ENCODE measurements at places on chromosomes 6 and 20.
A peak's percentile ranks its signal among the peaks of the same experiment; 100 is the strongest.

GRCh38 chr20:41300886-41301285 lies 16.6 kb downstream of the ZHX3 start:
- no peak for DNase-seq

- DNase-seq = no peak
These were observed 27.0 kb downstream of the STK4 start for GRCh38 chr20:44993343-44993742.

DNA sequence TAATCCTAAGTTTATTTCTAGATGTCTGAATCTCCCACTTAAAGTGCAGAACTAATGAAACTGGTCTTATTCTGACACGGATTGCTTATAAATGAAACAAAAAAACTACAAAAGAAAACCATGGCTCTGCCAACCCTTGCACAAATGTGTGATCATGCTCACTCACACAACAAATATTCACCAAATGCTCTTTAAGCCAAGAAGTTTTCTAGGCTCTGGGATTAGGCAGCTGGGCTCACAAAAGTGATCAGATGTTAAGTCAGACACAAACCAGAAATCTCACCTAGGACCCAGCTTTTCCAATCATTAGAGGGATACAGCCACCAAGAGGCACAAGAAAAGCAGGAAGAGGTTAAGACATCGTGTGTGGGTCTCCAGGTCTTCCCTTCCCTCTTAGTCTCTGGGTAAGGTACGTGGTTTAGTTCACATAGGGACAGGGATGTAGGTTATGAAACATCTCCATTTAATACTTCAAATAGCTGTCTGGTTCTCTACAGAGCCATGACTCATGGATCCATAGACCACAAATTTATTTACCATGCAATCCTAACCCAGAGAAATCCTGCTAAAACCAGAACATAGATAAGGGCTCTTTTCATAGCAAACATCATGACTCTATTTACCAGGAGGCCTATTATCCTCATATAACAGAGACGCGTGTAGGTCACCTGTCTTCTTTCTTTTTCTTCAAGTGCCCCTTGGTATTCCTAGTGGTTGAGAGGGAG lies 165.2 kb downstream of the WDR27 start:
- no peak for DNase-seq

DNA sequence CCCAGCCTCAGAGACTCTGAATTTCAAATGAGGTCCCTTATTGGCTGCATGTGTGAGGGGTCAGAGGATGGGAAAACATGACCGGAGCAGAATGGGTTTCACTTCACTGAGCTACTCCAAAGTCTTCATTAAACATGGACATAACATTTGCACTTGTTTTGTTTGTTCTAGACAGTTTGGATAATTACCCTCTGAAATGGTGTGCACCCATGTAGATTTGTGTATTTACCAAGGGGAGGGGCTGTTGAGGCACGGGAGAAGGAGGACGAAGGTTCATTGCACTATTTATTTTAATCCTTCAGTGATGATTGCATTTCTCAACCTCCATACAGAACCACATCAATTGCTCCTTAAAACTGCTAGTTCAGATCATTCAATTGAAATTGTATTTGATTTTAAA lies 364.2 kb downstream of the TFAP2B start:
- DNase-seq = no peak

DNA sequence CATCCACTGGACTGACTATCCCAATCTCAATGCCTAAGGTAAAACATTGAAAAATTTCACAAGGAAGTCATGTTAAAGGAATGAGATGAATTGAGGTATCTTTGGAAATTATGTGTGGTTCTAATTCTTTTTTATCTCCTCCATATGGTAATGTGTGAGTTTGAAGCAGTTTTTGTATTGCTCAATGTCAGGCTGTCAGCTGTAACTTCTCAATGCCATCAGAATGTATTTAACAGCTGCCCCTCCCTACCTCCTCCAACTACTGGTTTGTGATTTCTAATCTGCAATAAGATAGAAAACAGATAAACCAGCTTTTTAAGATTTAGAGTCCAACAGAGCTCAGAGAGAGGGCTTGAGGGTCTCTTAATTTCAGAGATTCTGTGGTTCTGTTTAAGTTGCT lies 1005.8 kb upstream of the ADGRB3 start:
- no peak for DNase-seq

- DNase-seq = peak; percentile 36
These were observed 16.6 kb upstream of the TRIM27 start for GRCh38 chr6:28940294-28940857.

- no peak for DNase-seq
These were observed 36.5 kb downstream of the CDH26 start for GRCh38 chr20:59994697-59995122.

DNA sequence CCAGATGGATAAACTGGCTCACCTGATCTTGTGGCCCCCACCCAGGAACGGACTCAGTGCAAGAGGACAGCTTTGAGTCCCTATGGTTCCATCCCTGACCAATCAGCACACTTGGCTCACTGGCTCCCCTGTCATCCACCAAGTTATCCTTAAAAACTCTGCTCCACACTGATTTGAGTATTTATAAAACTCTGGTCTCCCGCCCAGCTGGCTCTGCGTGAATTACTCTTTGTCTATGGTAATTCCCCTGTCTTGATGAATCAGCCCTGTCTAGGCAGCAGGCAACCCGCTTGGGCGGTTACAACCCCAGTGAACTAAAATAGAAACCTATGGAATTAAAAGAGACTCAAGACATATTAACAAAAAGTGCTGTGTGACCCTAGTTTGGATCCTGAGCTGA lies 38.1 kb upstream of the CD83 start:
- no peak for DNase-seq

DNA sequence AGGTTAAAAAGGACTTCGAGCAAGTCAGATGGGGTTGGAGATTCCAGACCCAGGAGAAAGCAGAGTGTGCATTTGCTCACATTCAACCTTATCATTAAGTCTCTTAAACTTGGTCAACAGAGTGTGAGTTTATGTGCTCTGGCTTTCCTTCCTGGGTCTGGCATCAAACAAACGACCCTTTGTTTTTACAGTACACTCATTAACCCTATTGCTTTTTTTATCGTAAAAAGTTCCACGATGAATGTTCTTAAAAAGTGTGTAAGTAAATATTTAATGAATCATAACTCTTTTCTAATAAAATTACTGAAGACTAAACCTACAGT lies 2.5 kb downstream of the FYN start:
- DNase-seq = no peak

DNA sequence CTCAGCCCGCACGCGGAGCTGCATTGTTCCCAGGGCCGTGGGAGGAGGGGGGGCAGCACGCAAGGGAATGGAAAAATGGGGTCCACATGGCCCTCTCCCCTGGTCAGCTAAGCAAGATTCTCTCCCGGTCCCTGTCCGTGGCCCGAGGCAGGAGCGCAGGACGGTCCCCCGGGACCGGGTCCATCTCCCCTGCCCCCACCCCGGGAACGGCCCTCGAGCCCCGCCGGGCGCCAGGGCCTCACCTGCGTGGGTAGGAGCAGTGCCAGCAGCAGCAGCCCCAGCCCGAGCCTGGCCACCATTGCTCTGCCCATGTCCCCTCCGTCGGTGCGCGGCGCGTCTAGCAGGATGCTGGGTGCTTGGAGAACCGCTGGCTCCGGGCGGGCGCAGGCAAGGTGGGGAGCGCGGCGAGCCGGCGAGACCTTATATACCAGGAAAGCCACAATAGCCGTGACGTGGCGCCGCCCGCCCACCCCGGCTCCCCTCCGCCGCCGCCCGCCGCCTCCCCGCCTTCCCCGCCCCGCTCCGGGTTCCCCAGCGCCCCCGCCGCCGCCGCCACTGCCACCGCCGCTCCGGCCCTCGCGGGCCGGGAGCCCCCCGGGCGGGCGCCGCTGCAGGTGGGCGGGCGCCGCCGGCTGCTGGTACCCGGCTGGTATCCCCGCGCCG lies at the start of gene CD24:
Gene CD24, minus strand, starts transcription at position 394 of the 663 bp plus-strand sequence. Its CDS starts 83 bp downstream, at position 311.
- DNase-seq = peak; percentile 41

- DNase-seq = no peak
These were observed 222.0 kb downstream of the ATXN1 start for GRCh38 chr6:16539086-16539931.

DNA sequence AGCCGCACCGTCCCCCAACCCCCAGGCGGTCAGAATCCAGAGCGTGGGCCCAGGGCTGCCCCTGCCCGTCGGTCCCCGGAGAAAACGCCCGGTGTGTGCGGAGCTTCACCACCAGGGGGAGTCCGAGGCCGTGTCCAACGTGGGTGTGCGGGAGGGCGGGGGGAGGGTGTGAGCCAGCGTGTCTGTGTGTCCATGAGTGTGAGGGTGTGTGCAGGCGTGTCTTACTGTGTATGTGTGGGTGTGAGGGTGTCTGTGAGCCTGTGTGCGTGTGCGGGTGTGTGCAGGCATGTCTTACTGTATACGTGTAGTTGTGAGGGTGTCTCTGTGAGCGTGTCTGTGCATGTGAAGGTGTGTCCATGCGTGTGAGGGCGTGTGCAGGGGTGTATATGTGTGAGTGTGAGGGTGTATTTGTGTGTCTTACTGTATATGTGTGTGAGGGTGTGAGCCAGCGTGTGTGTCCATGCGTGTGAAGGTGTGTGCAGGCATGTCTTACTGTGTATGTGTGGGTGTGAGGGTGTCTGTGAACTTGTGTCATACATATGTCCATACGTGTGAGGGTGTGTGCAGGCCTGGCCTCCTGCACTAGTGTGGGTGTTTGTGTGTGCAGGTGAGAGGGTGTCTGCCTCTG lies 24.6 kb upstream of the GATA5 start:
- DNase-seq = peak; percentile 60

GRCh38 chr20:22908437-22908836 lies 126.7 kb upstream of the SSTR4 start:
- DNase-seq = no peak

DNA sequence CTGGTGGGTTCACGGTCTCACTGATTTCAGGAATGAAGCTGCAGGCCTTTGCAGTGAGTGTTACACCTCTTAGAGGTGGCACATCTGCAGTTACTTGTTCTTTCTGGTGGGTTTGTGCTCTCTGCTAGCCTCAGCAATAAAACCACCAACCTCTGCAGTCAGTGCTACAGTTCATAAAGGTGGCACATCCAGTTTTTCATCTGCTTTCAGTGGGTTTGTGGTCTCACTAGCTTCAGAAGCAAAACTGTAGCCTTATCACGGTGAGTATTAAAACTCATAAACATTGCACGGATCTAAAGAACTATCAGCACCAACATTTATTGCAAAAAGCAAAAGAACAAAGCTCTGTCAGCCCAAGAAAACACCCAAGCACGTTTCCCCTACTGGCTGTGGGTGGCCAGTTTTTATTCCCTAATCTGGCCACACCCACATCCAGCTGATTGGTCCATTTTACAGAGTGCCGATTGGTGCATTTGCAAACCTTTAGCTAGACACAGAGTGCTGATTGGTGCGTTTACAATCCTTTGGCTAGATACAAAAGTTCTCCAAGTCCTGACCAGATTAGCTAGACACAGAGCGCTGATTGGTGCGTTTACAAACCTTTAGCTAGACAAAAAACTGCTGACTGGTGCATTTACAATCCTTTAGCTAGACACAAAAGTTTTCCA lies 3.4 kb upstream of the TMEM14C start:
- DNase-seq = peak; percentile 18

GRCh38 chr6:125597411-125598253 lies 151.8 kb upstream of the HEY2 start:
- DNase-seq = no peak

GRCh38 chr6:56692523-56693245 lies 50.0 kb upstream of the DST start:
- peak; percentile 10 for DNase-seq

DNA sequence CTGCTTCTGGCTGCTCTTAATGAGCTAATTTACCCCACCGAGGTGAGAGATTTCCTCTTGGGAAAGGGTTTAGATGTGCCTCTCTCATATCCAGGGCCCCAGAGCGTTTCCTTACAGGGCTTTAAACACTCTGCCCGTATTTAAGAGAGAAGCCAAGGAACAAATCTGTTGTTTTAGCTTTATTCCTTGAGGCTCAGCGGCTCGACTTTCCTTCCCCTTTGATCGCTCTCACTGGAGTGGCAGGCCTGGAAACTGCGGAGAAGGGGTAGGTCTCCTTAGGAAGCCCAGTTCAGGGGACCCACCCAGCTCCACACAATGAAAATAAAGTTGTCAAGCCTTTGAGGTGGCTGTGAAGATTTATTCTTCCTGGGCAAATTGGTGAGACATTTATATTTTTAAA lies 132.0 kb upstream of the JAG1 start:
- no peak for DNase-seq

DNA sequence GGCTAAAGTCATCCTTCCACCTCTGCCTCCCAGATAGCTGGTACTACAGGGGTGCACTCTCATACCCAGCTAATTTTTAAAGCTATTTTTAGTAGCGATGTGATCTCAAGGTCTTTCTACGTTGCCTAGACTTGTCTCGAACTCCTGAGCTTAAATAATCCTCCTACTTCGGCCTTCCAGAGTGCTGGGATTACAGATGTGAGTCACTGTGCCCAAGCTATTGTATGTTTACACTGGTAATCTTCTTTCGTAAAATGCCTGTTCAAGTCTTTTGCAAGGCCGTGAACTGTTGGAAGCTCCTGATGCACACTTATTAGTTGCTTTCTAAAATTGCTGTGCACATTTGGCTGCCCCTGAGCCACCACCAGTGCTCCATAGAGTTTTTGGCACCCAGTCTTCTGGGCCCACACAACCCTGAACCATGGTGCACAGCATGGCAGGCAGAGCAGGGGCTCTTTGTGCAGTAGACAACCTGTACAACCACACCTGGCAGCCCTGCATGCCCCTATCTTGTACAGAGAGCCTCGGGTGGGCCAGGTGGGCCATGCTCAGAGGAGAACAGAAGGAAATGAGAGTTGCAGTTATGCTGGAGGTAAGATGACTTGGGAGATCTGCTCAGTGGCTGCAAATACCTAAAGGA lies 33.3 kb downstream of the PDRG1 start:
- no peak for DNase-seq

DNA sequence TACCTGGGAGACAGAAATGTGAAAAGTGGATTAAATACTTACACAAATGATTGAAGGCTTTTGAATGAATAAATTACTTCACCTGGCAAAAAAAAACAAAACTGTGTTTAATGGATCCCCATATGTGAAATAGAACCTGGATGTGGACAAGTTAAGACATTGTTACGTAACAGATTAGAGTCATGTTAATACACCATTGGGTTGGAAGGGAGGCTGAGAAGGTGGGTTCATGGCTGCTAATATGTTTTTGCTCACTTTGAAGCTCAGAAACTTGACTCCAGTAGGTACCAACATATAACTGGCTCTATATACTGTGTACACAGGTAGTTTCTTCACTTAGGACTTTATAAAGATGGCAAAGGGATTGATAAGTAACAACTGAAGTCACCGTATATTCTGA lies 21.4 kb upstream of the TENT5A start:
- DNase-seq = no peak

- DNase-seq = peak; percentile 22
These were observed 50.7 kb upstream of the CD83 start for GRCh38 chr6:14066782-14067406.

DNA sequence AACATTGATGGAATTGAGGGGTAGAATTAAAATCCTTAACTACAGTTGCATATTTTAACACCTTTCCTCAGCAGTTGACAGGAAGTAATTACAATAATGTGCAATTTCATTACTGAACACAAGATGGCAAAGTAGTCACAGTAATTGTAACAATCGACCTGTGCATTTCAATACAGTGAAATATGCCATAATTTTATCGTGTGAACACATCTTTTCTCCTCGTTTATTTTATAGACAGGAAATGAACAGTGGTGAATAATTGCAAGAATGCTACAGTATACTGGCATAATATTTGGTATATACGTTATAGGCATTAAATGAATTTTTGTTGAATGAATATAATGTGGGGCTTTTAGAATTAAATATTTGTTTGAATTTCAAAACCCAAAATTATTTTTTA lies 25.0 kb downstream of the CYB5R4 start:
- DNase-seq = peak; percentile 41

GRCh38 chr20:42027746-42028268 lies 409.6 kb upstream of the CHD6 start:
- DNase-seq = no peak

- DNase-seq = no peak
These were observed 154.3 kb downstream of the MRPL14 start for GRCh38 chr6:43972913-43973300.
